ENCODE measurements at places on chromosomes 5 and 9.

GRCh38 chr9:136527721-136528710 lies 17.8 kb downstream of the NOTCH1 start:
- H3K27ac ChIP-seq: peak overlapping the region; percentile 65
- no peak for DNase-seq
- H3K4me3 ChIP-seq: peak overlapping the region; percentile 11
- peaks cover 38% of the 10 kb centered on the region for H3K4me1 ChIP-seq
- H3K27me3 ChIP-seq: no peaks in the 10 kb centered on the region

DNA sequence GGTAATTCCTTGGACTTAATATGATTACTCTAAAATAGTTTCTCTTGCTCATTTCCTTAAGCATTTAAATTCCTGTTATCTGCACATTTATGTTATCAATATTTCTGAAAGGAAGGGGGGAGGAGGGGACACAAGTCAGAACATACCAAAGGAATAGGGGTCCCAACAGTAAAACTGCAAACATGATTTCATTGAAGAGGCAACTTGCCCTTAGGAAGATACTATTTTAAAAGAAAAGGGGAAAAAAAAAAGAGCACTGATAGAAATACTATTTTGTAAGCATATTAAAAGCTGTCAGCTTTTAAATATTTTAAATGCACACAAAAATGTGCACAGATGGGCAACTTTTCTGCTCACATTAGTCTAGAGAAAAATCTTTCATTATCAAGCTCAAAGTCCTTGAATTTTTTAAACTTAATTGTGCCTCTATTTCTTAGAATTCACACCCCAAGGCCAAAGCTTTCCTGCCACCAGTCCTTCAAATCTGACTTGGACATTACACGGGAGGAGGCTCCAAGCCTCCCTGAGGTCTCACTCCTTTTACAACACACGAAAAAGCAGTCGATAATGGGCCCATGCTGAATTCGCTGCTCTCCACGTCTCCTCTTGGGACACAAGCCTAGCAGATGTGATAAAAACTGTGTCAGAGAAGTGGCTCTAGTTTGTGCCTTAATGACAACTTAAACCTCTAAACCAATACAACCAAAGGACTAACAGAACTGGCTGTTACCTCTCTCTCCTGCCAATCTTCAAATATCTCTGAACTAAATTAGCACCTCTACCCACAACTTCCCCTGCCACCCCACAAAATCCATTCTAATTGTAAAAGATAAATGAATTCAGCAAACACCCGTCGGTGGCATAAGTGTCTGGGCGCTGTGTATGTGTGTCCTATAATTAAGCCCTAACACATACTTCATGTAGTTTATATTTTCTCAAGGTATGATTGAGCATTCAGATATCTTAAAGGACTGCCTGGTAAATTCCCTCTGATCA lies 154.3 kb downstream of the DENND1A start:
- H3K4me1 ChIP-seq: no peaks in the 10 kb centered on the region
- DNase-seq: no peak
- H3K36me3 ChIP-seq: no peaks in the 10 kb centered on the region
- H3K27ac ChIP-seq: no peak overlapping the region
- H3K4me3 ChIP-seq: no peak overlapping the region

- H3K36me3 ChIP-seq: no peaks in the 10 kb centered on the region
- H3K4me3 ChIP-seq: no peak overlapping the region
- H3K4me1 ChIP-seq: no peaks in the 10 kb centered on the region
Measured at GRCh38 chr5:32625547-32625946, 40.2 kb downstream of the SUB1 start.

DNA sequence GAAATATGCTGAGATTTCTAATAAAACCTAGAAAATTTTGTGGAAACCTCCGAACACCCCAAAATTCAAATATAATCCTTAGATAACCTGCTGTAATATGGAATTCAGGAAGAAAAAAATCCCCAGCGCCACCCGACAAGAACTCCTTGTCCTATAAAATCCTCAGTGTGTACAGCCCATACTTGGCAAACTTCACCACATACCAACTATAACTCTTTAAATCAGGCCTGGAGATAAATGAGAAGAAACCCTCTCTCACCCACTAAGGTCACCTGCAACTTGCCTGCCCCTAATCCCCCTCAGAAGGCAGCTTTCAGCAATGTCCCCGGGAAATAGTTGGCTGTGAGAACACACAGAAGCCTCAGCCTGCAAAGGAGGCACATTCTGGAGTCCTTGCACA lies 90.5 kb downstream of the SH3TC2 start:
- no peak for DNase-seq
- H3K36me3 ChIP-seq: no peaks in the 10 kb centered on the region
- H3K27me3 ChIP-seq: no peaks in the 10 kb centered on the region
- peak overlapping the region; percentile 21 for H3K4me3 ChIP-seq
- H3K27ac ChIP-seq: peak overlapping the region; percentile 8
- peaks cover 9% of the 10 kb centered on the region for H3K4me1 ChIP-seq

DNA sequence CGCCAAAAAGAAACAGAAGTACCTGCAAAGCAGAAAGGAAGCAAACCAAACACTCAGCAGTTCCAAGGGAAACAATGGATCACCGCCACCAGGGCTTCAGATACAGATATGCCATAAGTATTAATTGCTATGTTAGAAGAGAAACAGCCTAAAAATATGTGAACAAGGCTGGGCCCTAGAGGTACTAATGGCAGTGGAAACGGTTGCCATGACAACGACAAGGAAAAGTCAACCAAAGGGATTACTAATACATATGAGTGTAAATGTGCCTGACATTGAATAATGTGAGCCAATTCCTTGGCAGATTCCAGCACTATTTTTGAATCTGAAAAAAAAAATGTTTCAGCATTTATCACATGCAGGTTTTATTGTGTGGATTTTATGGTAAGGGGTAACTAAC lies 75.0 kb downstream of the CAVIN4 start:
- H3K4me3 ChIP-seq: no peak overlapping the region
- H3K27ac ChIP-seq: no peak overlapping the region
- no peak for DNase-seq

DNA sequence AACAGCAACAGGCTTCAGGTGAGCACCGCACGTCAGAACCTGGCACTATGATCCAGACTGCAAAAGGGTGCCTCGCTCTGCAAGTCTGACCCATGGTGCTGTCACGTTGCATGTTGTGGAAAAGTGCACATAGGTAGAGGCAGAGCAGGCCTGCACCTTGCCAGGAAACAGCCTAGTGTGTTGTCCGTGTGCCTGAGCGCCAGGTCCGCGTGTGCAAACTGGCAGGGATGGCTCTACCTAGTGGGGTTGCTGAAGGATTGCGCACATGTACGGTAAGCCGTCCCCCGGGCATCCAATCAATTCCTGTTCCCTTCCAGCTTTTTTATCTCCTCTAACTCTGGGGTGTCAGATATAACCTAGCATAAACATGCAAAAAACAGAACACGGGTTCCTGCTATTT lies 219.5 kb downstream of the NXNL2 start:
- DNase-seq: no peak
- H3K4me1 ChIP-seq: no peaks in the 10 kb centered on the region
- no peaks in the 10 kb centered on the region for H3K36me3 ChIP-seq
- H3K27ac ChIP-seq: no peak overlapping the region

DNA sequence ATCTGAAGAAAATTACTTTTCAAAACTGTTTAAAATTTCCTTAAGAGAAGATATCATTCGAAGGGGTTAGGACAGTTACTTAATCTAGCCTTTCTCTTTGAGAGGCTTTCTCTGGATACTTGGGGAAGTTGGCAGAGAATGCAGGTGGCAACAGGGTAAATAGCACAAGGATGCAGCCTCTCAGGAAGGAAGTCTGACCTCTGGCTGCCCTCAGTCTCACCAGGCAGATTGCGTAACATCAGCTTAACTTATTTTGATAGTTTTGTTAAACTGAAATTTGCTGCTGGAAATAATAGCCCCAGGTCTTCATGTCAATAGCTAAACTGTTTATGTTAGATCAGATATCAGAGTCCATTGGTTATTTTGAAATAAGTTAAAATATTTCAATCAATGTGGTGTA lies 20.4 kb downstream of the CCDC192 start:
- H3K4me3 ChIP-seq: no peak overlapping the region
- H3K27me3 ChIP-seq: no peaks in the 10 kb centered on the region
- H3K36me3 ChIP-seq: no peaks in the 10 kb centered on the region
- H3K4me1 ChIP-seq: no peaks in the 10 kb centered on the region
- DNase-seq: no peak
- no peak overlapping the region for H3K27ac ChIP-seq

DNA sequence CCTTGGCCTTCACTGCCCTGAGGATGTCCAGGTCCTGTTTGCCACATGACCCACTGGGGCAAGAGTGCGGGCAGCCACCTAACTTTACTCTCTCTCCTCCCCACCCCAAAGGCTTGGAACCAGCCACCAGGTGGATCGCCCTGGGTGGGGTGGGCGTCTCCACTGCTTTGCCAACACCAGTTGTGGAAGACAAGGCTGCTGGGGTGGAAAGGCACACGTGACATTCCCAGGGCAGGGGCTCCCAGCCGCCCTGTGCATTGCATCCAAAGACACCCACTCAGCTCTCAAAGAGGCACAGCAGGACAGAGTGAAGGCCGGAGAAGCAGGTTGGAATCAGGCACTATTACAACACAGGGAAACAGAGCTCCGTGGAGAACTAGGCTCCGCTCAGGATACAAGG lies 162.2 kb downstream of the OLFM1 start:
- H3K36me3 ChIP-seq: no peaks in the 10 kb centered on the region
- peaks cover 29% of the 10 kb centered on the region for H3K4me1 ChIP-seq
- 0 out of 2 replicates have a peak, but pooled peaks cover under 1% of the 10 kb centered on the region for H3K27me3 ChIP-seq
- no peak overlapping the region for H3K27ac ChIP-seq

DNA sequence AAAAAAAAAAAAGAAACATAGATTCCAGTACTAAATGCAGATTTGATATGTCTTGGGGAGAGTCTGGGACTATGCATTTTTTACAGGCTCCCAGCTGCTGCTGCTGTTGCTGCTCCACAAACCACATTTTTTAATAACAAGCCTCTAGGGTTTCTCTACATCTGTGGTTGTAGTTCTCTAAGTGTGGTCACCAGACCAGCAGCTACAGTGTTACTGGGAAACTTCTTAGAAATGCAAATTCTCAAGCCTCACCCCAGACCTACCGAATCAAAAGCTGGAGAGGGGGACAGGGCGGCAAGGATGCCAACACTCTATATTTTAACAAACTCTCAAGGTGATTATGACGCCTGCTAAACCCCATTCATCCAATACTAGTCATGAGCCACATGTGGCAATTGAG lies 293.4 kb upstream of the PTGER4 start:
- H3K27me3 ChIP-seq: no peaks in the 10 kb centered on the region
- H3K4me3 ChIP-seq: no peak overlapping the region
- no peaks in the 10 kb centered on the region for H3K36me3 ChIP-seq
- peaks cover 36% of the 10 kb centered on the region for H3K4me1 ChIP-seq
- DNase-seq: no peak

- H3K36me3 ChIP-seq: no peaks in the 10 kb centered on the region
- DNase-seq: peak; percentile 44
- H3K4me3 ChIP-seq: peak overlapping the region; percentile 65
Measured at GRCh38 chr9:36401164-36401740, 1.2 kb upstream of the RNF38 start.

GRCh38 chr5:172149073-172149472 lies 39.0 kb downstream of the STK10 start:
- no peak for DNase-seq
- H3K36me3 ChIP-seq: no peaks in the 10 kb centered on the region
- H3K27me3 ChIP-seq: no peaks in the 10 kb centered on the region
- H3K4me1 ChIP-seq: no peaks in the 10 kb centered on the region

DNA sequence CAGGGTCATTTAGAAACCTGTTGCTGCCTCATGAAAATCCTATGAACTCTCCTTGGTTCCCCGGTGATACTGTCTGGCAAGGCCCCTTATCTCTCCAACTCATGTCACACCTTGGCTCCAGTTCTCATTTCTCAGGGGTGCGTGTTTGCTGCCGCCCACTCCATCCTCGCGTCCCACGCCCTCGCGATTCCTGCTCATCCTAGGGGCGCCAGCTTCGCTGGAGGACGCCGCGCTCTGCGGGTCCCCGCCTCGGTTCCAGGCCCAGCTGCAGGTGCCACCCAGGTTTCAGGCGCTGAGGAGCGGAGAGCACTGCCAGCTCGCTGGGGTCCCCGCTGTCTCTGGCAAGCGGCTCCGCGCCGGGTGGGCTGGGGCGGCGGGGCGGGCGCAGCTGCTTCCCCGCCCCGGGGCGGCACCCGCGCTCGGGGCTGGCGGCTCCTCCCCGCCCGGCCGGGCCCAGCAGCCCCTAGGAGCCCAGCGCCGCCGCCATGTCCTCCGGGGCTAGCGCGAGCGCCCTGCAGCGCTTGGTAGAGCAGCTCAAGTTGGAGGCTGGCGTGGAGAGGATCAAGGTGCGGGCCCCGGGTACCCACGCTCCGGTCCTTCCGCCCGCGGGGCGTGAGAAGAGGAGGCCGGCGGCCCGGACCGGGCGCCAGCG lies at the start of gene GNG10:
Gene GNG10, plus strand, starts transcription at position 456 of the 652 bp plus-strand sequence. Its CDS starts 30 bp downstream, at position 486.
- H3K36me3 ChIP-seq: 0 out of 2 replicates have a peak, but pooled peaks cover 2% of the 10 kb centered on the region
- peak within 1 kb of the TSS; percentile 80 for H3K4me3 ChIP-seq
- peaks cover 11% of the 10 kb centered on the region for H3K4me1 ChIP-seq

GRCh38 chr9:130150779-130151382 lies 21.3 kb upstream of the NCS1 start:
- H3K4me3 ChIP-seq: no peak overlapping the region
- H3K27ac ChIP-seq: no peak overlapping the region
- H3K27me3 ChIP-seq: 0 out of 2 replicates have a peak, but pooled peaks cover 9% of the 10 kb centered on the region
- H3K36me3 ChIP-seq: no peaks in the 10 kb centered on the region

DNA sequence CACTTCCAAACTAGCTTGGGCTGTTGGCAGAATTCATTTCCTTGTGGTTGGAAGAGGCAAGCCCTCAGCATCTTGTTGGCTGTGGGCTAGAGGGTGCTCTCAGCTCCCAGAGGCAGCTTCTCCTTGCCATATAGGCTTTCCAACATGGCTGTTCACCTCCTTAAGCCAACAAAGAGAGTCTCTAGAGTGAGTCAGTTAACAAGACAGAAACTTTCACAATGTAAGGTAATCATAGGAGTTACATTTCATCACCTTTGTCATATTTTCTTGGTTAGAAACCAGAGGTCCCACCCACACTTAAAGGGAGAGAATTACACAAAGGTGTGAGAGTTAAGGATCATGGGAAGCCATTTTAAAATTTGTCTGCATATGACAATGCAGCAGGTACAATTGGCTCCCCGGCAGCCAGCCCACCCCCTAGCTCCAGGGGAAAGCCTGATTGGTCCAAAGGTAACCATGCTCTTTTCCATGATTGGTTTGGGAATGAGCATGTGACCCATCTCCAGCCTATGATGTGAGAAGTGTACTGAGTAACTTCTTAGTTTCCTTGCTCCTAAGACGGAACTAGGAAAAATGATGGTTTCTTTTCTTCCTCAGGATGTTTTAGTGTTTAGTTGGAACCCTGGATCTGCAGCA lies 109.8 kb upstream of the MSX2 start:
- no peak for DNase-seq
- H3K4me3 ChIP-seq: no peak overlapping the region
- no peak overlapping the region for H3K27ac ChIP-seq
- peaks cover under 1% of the 10 kb centered on the region for H3K27me3 ChIP-seq
- no peaks in the 10 kb centered on the region for H3K36me3 ChIP-seq
- H3K4me1 ChIP-seq: peaks cover 29% of the 10 kb centered on the region

GRCh38 chr9:90793729-90794128 lies 7.9 kb upstream of the SYK start:
- no peak overlapping the region for H3K27ac ChIP-seq
- no peaks in the 10 kb centered on the region for H3K4me1 ChIP-seq
- DNase-seq: no peak
- no peaks in the 10 kb centered on the region for H3K27me3 ChIP-seq
- H3K4me3 ChIP-seq: no peak overlapping the region
- H3K36me3 ChIP-seq: no peaks in the 10 kb centered on the region

- H3K4me3 ChIP-seq: no peak overlapping the region
- no peak for DNase-seq
- no peaks in the 10 kb centered on the region for H3K27me3 ChIP-seq
- no peak overlapping the region for H3K27ac ChIP-seq
- no peaks in the 10 kb centered on the region for H3K36me3 ChIP-seq
Measured at GRCh38 chr5:3911773-3912172, 316.1 kb downstream of the IRX1 start.

GRCh38 chr5:58255386-58255785 lies 204.5 kb downstream of the PLK2 start:
- H3K36me3 ChIP-seq: no peaks in the 10 kb centered on the region
- no peak for DNase-seq
- H3K4me1 ChIP-seq: peaks cover 18% of the 10 kb centered on the region
- no peaks in the 10 kb centered on the region for H3K27me3 ChIP-seq
- no peak overlapping the region for H3K27ac ChIP-seq

All from HCT116 (cell line).